ENCODE measurements at places on chromosomes 7 and 10.

GRCh38 chr7:108000875-108001763, 1.8 kb downstream of the LAMB1 start:
- no peak for DNase-seq

DNA sequence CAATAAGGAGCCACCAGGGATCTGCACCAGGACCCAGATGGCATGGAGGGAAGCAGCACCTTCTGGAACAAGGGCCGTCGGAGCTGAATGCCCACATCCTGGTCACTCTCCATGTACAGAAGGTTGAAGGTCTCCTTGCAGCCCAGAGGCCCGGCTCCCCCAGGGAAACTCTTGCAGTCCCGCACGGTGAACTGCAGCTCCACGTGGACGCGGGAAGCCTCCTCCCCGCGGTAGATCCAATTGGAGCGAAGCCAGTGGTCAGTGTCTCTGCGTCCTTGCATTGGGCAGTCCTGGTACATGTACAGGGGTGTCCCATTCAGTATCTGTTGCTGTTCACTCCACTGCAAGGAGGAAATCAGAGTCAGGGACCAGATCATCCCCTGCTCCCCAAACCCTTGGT, 7.4 kb downstream of the EPHA1 start:
- no peak for DNase-seq

DNA sequence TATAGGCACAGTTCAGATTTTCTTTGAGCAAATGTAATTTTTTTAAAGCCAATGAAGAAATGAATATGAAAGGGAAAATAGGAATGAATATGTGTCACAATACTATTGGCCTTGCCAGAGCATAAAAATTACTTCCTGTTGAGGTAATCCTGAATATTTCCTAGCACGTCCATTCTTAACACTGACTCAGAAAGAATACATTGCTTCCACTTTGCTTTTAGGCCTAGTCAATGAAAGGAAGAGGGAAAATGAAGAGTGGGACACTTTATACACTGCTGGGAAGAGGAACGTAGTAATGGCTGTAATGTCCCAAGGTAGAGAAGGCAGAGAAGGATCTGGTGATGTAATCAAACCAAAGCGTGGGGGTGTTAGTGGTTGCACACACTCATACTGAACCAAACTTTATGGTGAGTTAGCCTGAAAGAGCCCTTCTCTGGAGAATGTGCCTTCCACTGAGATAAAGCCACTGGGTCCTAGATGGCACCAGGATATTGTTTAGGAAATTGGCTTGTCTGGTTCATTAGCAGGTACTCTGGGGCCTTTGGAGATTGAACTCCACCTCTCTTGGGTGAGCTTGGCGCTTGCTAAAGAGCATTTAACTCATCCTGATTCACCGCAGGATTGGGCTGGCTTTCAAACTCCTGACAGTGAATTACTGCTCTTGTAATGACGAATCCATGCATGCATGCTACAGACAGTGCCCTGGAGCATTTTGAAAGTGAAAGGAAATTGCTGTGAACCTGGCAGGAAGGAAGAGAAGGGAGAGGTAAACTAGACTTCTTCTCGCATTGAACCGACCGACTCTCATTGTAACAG, 254.9 kb downstream of the KIAA1217 start:
- no peak for DNase-seq

GRCh38 chr7:155585532-155585895, 39.2 kb upstream of the CNPY1 start:
- DNase-seq, result no peak

GRCh38 chr10:22932626-22933370, 4.9 kb downstream of the ARMC3 start:
- DNase-seq, result no peak

GRCh38 chr7:148204639-148205304, 385.8 kb upstream of the C7orf33 start:
- DNase-seq, result no peak

DNA sequence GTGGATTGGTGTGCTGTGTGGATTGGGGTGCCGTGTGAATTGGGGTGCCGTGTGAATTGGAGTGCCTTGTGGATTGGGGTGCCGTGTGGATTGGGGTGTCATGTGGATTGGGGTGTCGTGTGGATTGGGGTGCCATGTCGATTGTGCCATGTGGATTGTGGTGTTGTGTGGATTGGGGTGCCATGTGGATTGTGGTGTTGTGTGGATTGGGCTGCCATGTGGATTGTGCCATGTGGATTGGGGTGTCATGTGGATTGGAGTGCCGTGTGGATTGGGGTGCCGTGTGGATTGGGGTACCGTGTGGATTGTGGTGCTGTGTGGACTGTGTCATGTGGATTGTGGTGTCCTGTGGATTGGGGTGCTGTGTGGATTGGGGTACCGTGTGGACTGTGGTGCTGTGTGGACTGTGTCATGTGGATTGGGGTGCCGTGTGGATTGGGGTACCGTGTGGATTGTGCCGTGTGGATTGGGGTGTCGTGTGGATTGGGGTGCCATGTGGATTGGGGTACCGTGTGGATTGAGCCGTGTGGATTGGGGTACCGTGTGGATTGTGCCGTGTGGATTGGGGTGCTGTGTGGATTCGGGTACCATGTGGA, 120.6 kb upstream of the NPS start:
- DNase-seq, result no peak

DNA sequence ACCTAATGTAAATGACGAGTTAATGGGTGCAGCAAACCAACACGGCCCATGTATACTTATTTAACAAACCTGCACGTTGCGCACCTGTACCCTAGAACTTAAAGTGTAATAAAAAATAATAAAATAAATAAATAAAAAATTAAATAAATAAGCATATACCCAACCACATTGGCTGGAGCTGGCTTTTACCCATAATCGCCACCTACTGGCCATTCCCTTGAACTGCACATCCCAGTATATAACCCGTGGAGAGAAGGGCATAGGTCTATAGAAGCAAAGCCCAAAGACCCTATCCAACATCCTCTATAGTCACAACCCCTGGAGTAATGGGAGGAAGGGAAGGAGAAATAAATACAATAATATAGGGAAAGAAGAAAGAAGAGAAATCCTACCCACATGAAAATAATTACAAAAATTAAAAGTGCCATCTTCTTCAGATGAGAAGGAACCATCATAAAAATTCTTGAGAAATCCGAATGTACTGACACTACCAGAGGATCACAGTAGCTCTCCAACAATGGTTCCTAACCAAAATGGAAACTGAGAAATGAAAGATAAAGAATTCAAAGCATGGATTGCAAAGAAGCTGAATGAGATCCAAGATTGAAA, 65.6 kb downstream of the TWIST1 start:
- DNase-seq, result peak; percentile 9

- DNase-seq, result no peak
Measured at GRCh38 chr10:124010024-124010423, 83.4 kb downstream of the CHST15 start.

- no peak for DNase-seq
Measured at GRCh38 chr10:122258136-122259074, 12.7 kb upstream of the BTBD16 start.

- no peak for DNase-seq
Measured at GRCh38 chr7:84058311-84059076, 136.1 kb downstream of the SEMA3A start.

DNA sequence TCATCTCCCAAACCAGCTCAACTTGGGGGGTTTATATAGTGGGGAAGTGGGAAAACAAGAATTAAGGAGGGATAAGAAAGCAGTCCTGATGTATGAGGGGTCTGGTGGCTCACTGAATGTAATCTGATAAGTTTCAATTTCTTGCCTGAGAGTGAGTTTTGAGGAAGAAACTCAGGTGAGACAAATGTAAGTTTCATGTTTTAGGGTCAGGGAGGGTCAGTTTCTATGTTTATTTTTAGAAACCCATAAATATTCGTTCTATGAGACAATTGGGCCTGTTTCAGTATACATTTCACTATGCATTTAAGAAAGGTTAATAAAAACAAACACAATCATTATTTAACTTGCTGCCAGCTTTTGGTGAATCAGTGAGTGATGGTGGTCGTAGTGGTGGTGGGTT, 128.0 kb upstream of the MBL2 start:
- no peak for DNase-seq

- DNase-seq, result no peak
Measured at GRCh38 chr7:35723011-35723410, 28.1 kb upstream of the HERPUD2 start.

- DNase-seq, result no peak
Measured at GRCh38 chr10:42475168-42476098, 162.9 kb downstream of the ZNF33B start.

GRCh38 chr7:108838198-108838597, 268.5 kb downstream of the DNAJB9 start:
- DNase-seq, result no peak

GRCh38 chr7:7662527-7662926, 22.0 kb downstream of the UMAD1 start:
- DNase-seq, result no peak

GRCh38 chr7:93327006-93327633, 95.0 kb downstream of the VPS50 start:
- no peak for DNase-seq

GRCh38 chr10:14200698-14201544, 129.8 kb downstream of the FRMD4A start:
- no peak for DNase-seq

DNA sequence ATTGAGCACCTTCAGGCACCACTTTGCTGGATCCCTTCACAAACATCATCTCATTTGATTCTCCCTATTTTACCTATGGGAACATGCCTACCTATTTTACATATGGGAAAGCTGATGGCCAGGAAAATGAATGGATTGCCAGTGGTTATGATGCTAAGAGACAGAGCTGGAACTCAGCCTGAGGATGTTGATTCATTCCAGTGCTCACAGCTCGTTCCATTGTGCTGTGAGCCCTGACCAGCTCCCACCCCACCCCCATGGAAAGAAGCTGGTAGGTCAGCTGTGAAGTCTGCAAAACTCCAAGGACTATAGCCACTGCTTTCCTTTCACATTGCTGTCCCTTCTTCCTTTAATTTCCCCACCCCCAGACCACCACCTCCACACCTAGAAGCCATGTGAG, 9.6 kb downstream of the UBTD1 start:
- DNase-seq, result no peak

DNA sequence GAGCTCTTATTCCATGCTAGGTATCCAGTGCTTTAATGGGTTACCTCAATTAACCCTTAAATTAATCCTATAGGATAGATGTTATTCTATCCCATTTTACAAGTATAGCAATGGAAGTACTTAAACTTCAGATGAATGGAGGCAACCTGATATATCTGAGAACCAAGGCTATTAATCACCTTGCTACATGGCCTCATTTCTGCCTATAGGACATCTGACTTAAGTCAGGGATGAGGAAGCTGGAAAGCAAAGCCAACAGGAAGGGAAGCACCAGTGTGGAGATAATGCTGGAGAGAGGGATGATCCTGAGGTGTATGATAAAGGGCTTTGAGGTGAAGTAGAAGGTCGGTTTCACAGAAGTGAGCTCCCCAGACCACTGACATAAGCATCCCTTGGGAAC, 132.3 kb downstream of the CHN2 start:
- DNase-seq, result no peak

DNA sequence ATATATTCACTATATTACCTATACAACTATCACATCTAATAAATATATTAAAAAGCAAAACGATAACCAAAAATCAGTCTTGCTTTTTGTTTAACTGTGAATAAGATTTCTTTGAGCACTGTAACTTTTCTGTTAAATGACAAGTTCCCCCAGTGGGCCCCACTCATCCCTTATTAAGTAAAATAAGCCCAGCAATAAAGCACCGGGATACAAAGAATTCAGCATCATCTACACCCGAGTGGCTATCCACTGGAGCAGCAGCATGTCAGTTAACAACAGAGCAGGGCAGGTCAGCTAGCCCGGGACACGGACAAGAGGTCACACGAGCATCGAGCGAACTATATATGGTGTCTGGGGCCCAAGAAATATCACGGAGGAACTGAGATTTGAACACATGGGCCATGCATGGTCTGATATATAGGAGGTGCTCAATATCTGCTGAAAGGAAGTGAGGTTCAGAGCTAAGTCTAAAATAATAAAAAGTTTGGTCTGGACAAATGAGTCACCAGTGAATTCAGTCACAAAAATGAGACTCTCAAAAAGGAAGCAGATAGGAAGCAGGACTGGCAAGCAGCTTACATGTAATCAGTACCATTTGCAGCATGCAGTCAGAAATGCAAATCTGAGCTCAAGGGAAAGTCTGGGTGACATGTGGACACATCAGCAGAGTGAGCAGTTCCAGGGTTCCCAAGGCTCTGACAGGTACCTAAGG, 4.1 kb downstream of the ERCC6 start:
- no peak for DNase-seq

- DNase-seq, result no peak
Measured at GRCh38 chr7:27992755-27993493, 187.7 kb downstream of the JAZF1 start.

DNA sequence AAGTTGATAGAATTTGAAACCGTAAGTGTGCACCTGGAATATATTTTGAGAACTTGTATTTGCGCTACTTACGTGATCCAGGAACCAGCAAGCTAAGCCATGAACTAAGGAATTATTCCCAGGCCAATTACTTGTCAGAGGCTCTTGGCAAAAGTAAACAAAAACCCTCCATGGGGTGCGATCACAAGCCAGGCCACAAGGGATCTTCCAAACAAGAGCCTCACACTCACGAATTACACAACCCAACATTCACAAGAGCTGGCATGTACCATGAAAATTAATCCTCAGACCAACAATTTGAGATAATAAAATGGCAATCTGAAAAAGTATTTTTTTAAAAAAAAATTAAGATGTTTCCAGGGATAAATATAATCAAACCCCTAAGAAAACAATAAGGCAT, 467.0 kb upstream of the AKR1E2 start:
- no peak for DNase-seq

DNA sequence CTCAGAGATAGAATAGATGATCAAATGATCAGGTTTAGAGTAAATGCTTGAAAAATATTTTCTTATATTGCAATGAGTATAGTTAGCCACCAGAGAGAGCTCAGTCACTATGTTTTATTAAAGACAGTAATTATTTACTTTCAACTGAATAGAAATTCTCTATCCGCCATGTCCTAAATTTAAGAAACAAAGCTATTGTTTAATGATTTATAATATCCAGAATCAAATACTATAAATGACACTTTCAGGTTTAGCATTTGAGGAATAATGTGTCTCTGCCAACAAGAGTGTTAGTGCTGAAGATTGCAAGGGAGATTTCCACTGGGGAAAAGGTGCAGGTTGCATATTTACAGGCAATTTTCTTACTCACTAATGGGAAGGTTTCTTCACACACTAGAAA, 184.7 kb downstream of the DGKB start:
- no peak for DNase-seq

- peak; percentile 31 for DNase-seq
Measured at GRCh38 chr10:85719408-85719807, 647.2 kb downstream of the GRID1 start.

GRCh38 chr7:96629884-96630283, 79.8 kb downstream of the SEM1 start:
- no peak for DNase-seq
